H9 (cell line): ENCODE measurements at places on chromosomes 7 and 10. TPM values are rescaled to one million over a fixed set of nuclear protein-coding genes. Genes with fewer than 3 reads are reported as not detected.

GRCh38 chr10:62778125-62778524, 26.4 kb upstream of the ADO start:
- no peaks in the 10 kb centered on the region for H3K4me1 ChIP-seq
- no peaks in the 10 kb centered on the region for H3K36me3 ChIP-seq
- H3K27ac ChIP-seq, result no peak overlapping the region
- H3K27me3 ChIP-seq, result no peaks in the 10 kb centered on the region

DNA sequence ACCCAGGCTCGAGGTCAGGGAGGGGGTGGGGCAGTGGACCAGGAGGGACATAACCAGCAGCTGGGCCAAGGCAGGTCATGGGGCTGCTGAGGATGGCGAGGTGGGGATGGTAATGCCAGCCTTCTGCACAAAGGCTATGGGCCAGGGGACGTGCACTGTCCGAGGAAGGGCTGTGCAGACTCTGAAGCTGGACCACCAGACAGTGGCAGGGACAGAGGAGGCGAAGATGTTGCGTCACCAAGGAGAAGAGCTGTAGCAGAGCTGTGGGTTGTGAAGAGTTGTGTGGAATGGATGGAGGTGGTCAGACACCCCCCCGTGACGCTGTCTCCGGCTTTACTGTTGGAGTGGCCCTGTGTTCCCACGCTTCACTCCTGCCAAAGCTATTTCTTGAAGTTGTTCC, 1.8 kb downstream of the CLEC2L start:
- H3K4me1 ChIP-seq, result no peaks in the 10 kb centered on the region; the same call in none of the 2 replicates
- no peak for DNase-seq
- H3K4me3 ChIP-seq, result 0 out of 2 replicates have a peak overlapping the region, but pooled peaks have one; percentile 50
- peaks cover 26% of the 10 kb centered on the region; the same call in 1 of the 2 replicates for H3K27me3 ChIP-seq

DNA sequence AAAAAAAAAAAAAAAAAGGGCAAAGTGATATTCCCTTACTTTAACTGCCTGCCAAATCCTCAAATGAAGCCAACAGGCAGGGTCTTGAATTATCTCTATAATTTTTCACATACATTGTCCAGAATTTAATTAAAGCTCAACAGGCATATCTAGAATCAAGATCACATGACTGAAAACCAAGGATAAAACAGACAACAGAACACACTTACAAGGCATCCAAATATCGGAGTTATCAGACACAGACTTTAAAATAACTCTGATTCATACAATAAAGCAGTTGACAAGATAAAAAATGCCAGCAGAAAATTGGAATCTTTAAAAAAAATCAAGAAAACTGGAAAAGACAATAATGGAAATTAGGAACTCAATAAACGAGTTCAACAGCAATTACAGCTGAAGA, 10.7 kb downstream of the CYTH3 start:
- H3K4me1 ChIP-seq, result no peaks in the 10 kb centered on the region; the same call in 1 of the 2 replicates
- no peak overlapping the region for H3K4me3 ChIP-seq
- H3K36me3 ChIP-seq, result no peaks in the 10 kb centered on the region
- DNase-seq, result no peak
- H3K27me3 ChIP-seq, result no peaks in the 10 kb centered on the region
- H3K27ac ChIP-seq, result no peak overlapping the region

GRCh38 chr10:91043173-91043910, 122.5 kb upstream of the ANKRD1 start:
- no peaks in the 10 kb centered on the region; the same call in 1 of the 2 replicates for H3K4me1 ChIP-seq
- no peak for DNase-seq
- H3K27me3 ChIP-seq, result no peaks in the 10 kb centered on the region; the same call in 1 of the 2 replicates

DNA sequence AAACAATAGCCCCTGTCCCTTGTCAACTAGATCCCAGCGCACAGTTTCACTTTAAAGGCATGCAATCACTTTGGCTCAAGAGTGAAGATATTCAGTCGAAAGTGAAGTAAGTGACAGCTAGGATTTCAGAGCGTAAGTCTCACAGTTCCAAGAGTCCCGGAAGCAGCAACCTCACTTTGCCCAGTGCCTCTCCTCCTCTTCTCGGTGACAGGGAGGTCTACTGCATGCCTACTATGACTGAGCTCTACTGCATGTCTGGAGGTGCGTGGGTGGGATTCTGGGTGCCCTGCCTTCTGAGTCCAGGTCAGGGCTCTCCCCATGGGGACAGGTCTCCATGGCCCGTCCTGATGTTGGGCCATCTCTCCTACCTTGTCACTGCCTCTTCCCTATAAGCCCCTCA, 17.0 kb downstream of the PRKCQ start:
- H3K27ac ChIP-seq, result no peak overlapping the region
- no peaks in the 10 kb centered on the region for H3K36me3 ChIP-seq
- no peak for DNase-seq
- H3K4me1 ChIP-seq, result peaks cover 6% of the 10 kb centered on the region; the same call in 1 of the 2 replicates

DNA sequence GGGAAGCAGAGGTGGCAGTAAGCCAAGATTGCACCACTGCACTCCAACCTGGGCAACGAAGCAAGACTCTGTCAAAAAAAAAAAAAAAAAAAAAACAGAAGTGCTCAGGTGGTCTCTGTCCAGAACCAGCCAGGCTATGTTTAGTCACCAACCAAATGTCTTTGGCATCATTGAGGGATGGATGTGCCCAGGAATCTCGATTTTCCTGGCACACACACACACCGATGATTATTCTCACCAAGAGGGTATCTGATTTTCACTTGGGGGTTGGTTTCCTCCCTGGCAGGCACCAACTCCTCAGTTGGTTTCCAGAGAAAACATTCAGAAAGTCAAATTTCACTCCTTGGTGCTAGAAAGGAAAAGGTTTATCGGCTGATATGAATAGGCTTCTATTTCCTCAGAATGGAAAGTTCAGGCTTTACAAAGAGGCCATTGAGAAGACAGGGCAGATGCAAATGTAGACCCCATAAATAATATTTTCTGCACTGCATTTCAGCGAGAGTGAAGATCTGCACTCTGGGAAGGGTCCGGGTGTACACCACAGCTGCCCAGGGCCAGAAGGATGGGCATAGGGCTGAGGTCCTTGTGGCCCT, 154.8 kb downstream of the TNS3 start:
- no peak overlapping the region for H3K4me3 ChIP-seq
- no peak for DNase-seq
- no peaks in the 10 kb centered on the region for H3K36me3 ChIP-seq
- no peaks in the 10 kb centered on the region for H3K4me1 ChIP-seq

Gene KCNH2
- 4.3 and 4.5 TPM in 2 replicates for total RNA-seq

DNA sequence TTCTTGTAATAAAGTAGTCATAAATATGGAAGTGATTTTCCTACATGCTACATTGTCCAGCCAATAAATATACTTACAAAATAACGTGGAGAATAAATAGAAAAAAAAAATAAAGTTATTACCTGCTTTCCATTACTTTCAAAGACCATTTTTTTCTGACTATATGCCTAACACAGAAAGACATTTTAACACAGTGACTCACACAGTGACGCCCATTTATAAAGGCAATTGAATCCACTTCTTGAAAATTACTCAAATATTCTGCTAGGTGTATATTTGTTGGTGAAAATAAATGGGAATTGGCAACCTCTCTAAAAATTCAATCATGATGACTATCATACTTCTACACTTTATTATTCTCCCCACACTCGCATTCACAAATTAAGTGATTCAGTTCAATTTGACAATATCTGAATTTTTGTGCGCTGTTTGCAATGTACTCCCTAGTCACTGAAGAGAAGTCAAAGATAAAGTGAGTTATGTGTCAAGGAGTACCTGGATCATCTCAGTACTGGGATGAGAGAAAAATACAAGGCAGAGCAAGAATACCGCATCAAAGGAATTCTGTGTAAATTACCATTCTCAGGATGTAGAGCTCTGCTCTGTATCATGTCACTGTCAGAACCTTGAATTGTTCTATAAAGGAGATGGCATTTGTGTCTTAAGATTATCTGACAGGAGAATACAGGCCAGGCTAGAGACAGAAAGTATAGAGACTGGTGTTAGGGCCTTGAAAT, 642.7 kb downstream of the IPMK start:
- H3K36me3 ChIP-seq, result no peaks in the 10 kb centered on the region
- no peak overlapping the region for H3K4me3 ChIP-seq
- no peak for DNase-seq
- no peak overlapping the region for H3K27ac ChIP-seq

DNA sequence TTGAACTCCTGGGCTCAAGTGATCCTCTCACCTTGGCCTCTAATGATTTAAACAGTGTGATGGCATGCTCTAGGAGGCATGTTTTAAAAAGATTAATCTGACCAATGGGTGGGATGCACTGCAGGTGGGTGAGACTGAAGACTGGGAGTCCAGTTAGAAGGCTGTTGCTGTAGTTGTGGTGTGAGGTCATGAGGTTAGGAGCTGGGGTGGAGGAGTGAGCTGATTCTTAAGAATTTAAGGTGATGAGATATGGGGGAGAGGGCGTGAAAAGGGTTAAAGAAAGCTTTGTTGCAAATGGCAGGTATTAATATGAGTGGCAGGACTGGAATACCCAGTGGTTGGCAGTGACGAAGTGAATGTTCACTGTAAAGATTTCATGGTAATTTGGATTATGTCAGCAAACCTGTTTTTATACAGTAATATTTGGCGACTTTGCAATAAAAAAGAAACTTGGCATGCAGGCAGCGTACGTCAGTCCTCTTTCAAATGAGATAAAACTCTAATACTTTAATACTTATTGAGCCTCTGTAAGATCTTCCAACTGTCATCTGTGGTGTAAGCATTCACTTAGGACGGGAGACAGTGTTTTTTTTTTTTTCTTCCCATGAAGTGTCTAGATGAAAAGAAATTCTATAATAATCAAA, 72.8 kb upstream of the MTPN start:
- no peak overlapping the region for H3K4me3 ChIP-seq
- H3K36me3 ChIP-seq, result no peaks in the 10 kb centered on the region
- DNase-seq, result no peak
- H3K4me1 ChIP-seq, result no peaks in the 10 kb centered on the region

DNA sequence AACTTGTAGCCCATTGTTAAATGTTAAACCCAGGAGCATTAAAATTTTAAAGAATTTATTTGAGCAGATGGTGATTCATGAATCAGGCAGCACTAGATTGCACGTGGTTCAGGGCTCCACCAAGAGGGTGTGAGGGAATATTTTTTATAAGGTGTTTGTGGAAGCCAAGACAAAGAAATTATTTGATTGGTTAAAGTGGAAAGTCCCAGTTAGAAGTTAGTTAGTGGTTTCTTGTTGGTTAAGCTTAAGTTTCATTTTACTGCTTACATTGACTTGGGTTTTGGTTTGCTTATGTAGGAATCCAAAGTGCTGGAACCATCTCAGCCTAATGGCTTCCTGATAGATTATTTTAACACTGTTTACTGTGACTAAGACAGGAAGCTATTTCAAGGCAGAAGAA, 906.2 kb downstream of the LRMDA start:
- no peaks in the 10 kb centered on the region for H3K27me3 ChIP-seq
- DNase-seq, result no peak
- no peak overlapping the region for H3K27ac ChIP-seq
- peaks cover 7% of the 10 kb centered on the region for H3K4me1 ChIP-seq
- peaks cover 6% of the 10 kb centered on the region for H3K36me3 ChIP-seq

GRCh38 chr7:122394512-122394911, 90.0 kb upstream of the FEZF1 start:
- no peaks in the 10 kb centered on the region for H3K27me3 ChIP-seq
- no peaks in the 10 kb centered on the region for H3K36me3 ChIP-seq
- H3K4me3 ChIP-seq, result no peak overlapping the region
- no peaks in the 10 kb centered on the region; the same call in 1 of the 2 replicates for H3K4me1 ChIP-seq

DNA sequence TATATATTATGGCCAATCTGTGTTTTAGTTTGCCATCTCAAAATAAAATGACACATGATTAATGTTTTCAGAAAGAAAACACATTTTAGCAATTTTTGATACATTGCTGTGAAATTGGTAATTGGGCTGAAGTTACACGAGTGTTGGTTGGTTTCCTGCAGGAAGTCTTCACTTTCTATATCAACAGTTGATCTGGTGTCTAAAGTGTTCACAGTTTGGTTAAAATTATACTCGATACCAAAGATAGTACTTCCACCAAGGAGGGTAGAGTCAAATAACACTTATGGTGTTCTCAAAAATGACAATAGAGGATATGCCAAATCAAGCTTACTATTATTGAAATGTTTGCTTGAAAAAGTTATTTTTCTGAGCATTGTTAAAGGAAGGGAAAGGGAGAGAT, 120.3 kb upstream of the GLCCI1 start:
- H3K27ac ChIP-seq, result no peak overlapping the region
- no peak overlapping the region for H3K4me3 ChIP-seq
- no peaks in the 10 kb centered on the region for H3K27me3 ChIP-seq

GRCh38 chr7:22660293-22660692, 66.7 kb upstream of the IL6 start:
- H3K27me3 ChIP-seq, result no peaks in the 10 kb centered on the region
- H3K4me1 ChIP-seq, result no peaks in the 10 kb centered on the region
- H3K4me3 ChIP-seq, result no peak overlapping the region
- no peaks in the 10 kb centered on the region for H3K36me3 ChIP-seq
- H3K27ac ChIP-seq, result no peak overlapping the region

Gene EXOC6
- total RNA-seq, result 8.3 and 9.0 TPM in 2 replicates
